ENCODE measurements at places on chromosomes 5 and 9.
A peak's percentile ranks its signal among the peaks of the same experiment; 100 is the strongest.

DNA sequence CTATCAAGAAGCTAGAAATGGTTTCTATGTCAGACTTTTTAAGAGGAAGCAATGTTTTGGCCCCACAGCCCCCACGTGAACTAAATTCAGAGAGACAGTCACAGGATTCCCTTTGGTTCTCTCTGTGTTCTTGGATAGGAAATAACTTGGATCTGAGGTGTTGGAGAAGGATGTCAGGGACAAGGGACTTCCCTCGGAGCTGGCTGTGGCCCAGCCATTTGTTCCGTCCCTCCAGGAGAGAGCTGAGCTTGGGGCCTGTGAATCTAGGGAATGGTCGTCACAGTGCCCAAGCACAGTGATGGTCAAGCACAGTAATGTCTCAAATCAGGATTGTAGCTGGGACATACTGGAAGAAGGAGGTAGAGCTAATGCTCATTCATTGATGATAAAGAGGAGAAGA is 2.0 kb downstream of the C7 start:
- no peak for DNase-seq

DNA sequence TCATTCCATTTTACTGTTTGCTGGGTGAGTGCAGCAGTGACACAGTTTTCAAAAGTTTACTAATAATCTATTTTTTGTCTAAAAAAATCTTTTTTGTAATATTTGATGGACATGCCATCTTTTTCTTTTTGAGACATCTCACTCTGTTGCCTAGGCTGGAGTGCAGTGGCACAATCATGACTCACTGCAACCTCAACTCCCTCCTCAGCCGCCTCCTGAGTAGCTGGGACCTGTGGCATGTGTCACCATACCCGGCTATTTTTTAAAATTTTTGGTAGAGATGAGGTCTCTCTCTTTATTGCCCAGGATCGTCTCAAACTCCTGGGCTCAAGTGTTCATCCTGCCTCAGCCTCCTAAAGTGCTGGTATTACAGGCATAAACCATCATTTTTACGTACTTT is 86.0 kb downstream of the KDM4C start:
- no peak for DNase-seq

DNA sequence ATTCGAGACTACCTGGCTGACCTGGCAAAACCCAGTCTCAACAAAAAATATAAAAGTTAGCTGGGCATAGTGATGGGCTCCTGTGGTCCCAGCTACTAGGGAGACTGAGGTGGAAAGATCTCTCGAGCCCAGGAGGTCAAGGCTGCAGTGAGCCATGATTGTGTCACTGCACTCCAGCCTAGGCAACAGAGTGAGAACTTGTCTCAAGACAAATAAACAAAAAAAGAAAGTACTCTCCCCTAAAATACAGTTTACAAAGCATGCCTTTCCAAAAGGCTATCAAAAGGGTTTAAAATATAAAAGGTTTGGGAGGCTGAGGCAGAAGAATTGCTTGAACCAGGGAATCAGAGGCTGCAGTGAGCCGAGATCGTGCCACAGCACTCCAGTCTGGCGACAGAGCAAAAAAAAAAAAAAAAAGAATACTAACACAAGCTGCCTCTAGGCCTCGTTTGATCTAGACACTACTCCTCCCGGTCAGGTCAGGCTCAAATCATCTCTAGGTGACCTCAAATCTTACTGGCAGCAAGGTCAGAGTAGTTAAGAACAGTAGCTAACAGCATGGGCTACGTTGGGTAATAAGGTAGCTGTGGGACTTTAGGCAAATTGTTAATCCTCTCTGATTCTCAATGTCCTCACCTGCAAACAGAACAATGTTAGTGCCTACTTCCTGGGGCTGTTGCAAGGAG is 9.3 kb downstream of the NAIF1 start:
- DNase-seq = no peak

DNA sequence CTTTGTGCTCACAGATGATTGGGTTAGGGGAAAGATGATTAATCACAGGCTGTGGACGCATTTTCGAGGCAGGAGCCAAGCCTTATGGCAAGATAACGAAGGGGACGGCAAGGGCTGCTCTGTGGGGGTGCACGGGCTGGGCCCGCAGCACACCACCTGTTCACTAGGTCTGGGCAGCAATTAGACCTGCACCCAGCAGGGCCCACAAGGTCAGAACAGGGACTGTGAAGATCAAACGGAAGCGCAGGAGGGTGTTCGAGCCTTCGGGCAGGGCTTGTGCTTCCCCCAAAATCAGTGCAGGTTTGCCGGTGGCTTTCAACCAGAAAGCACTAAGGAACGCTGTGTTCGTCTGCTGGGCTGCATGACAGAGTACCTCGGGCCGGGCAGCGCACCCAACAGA is 73.7 kb downstream of the UBE2QL1 start:
- DNase-seq = no peak

GRCh38 chr5:157351802-157352092 is 85.8 kb downstream of the CYFIP2 start:
- DNase-seq = no peak

DNA sequence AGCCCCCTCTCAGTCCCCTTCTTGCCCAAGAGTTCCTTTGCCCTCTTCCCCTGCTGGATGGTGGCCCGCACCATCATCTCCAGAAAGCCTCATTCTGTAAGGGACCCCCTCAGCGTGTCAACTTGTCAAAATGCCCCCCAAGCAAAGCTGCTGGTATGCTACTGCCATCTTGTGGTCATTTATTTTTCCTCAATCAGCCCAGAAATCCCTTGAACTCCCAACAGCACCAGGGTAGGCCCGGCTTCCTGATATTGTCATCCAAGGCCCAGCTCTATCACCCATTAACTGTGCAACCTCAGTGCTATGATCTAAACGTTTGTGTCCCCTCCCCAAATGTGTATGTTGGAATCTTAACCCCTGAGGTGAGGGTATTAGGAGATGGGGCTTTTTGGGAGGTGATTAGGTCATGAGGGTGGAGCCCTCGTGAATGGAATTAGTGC is 53.2 kb upstream of the FBXW11 start:
- peak; percentile 35 for DNase-seq

- DNase-seq = no peak
These were observed 2.5 kb downstream of the RALGDS start for GRCh38 chr9:133118568-133118967.

GRCh38 chr5:153490118-153491037 is at the start of gene GRIA1:
GRIA1 (plus strand) TSS chr5:153490670.
- peak; percentile 14 for DNase-seq

GRCh38 chr9:6802926-6803325 is 45.2 kb downstream of the KDM4C start:
- DNase-seq = no peak

GRCh38 chr9:124660341-124660801 is 110.7 kb downstream of the NR6A1 start:
- DNase-seq = no peak

DNA sequence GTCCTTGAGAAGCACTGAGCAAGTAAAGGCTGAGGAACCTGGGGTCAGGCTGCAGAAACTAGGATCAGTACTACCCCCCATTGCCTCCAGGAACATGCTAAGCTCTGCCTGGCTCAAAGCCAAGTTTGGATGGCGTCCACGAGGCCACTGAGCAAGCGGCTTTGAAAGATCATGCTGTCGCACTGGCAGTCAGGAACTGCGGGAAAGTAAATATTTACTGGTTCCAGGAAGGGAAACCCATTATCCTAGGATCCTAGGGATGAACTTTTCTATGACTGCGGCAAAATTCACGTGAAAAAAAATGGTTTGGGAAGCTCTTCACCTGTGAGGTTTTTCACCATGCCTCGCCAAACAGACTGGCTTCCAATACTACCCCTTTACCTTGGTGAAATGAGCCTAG is 75.3 kb upstream of the PJA2 start:
- DNase-seq = no peak

DNA sequence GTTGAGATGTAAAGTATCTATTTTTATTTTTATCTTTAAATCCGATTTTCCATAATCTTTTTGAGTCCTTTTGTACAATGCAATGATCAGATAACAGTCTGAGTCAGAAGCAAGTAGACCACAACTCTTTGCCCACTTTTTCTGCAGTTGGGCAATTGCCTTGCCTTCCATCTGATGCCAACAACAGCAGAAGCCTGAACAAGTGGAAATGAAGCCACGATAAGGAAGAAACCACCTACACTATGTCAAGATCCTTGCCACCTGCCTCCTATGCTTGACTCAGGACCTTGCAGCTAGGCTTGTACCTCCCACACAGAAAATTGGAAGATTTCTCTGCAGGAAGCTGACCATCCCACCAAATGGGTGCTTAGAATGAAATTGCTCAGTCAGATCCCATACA is 78.6 kb downstream of the ANXA1 start:
- DNase-seq = no peak

DNA sequence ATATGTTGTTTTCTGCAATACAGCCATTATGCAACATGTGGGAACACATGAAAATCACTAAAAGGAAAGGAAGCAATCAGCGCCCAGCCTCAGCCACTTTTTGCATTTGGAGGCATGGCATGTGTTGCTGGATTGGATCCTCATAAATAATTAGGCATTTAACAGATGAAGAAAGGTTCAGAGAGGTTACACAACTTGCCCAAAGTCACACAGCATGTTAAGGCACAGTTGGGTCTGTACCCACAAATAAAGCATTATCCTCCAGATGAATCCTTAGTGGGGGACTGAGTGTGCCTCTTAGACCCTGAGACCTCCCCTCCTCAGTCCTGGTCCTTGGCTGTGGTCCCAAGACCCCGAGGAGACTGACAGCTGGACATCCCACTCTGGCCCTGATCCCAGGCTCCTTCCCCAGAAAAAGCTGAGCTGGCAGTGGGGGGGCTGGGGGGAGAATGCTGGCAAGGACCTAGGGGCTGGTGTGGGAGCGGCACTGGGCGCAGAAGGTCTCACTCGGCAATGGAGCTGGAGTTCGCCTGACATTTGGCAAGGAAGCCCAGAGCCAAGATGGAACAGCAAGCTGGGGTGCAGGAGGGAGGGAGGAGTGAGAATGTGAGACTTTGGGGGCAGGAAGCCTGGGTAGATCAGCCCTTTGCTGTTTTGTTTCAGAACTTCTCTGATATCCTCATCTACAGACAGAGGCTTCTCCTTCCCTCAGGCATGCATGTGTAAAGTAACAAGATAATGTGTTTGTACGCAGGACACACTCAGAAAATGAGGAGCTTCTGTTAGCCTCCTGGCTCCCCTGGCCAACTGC is 6.9 kb upstream of the AKNA start:
- DNase-seq = no peak

DNA sequence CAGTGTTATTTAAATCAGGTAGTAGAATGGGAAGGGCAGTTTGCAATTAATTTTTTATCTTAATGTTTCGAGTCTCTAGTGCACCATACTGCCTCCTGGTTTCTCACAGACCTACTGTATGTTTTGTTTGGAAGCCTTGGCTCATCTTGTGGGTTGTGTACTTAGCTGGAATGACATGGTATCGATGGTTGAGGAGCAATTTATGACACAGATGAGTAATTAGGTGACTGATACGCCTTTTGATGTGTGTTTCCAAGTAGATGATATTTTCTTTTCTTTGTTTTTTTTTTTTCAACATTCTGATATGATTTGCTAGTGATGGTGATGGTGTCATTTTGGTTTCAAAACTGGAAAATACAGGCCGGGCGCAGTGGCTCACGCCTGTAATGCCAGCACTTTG is 16.1 kb downstream of the BASP1 start:
- DNase-seq = no peak

GRCh38 chr5:174425271-174425963 is 299.0 kb upstream of the MSX2 start:
- DNase-seq = no peak

- peak; percentile 71 for DNase-seq
These were observed 20.0 kb upstream of the NPM1 start for GRCh38 chr5:171367424-171368370.

GRCh38 chr9:98614941-98615340 is 93.8 kb downstream of the GABBR2 start:
- DNase-seq = no peak

DNA sequence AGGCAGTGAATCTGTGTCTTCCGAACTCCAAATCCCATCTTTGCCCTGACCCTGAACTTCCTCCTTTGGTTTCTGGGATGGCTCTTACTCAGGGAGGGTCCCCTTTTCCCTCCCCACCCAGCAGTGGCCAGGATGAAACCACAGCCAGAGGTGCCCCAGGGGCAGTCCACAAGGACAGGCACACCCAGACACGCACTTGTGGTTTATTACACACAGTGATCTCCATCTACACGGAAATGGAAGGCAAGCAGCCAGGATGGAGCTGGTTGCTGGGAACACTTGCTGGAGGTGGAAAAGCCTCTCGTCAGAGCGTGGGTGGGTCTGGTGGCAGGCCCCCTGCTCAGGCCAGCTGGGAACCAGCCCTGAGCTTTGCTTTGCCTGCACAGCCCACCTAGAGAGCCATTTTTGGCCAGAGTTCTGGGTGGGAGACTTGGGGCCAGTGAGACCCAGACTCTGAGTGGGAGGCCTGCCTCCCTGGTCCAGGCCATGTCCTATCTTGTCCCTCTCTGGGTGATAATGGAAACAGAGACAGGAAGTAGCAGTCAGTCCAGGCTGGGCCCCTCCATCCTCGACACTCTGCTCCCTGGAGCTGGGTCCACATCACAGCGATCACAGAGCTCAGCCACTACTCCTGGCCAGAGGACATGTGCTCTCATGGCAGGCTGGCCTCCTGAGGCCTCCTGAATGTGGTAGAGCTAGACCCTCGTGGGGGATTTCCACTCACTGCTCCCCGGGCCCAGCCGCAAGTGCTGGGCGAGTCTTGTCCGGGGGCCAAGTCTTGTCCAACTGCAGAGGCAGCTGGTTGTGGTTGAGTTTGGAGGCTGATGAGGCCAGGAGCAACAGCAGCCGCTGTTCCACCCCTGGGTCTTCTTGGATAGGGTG is 5.1 kb upstream of the PHYKPL start:
- DNase-seq = no peak

- no peak for DNase-seq
These were observed 1.4 kb upstream of the PPP2CA start for GRCh38 chr5:134227259-134227658.

DNA sequence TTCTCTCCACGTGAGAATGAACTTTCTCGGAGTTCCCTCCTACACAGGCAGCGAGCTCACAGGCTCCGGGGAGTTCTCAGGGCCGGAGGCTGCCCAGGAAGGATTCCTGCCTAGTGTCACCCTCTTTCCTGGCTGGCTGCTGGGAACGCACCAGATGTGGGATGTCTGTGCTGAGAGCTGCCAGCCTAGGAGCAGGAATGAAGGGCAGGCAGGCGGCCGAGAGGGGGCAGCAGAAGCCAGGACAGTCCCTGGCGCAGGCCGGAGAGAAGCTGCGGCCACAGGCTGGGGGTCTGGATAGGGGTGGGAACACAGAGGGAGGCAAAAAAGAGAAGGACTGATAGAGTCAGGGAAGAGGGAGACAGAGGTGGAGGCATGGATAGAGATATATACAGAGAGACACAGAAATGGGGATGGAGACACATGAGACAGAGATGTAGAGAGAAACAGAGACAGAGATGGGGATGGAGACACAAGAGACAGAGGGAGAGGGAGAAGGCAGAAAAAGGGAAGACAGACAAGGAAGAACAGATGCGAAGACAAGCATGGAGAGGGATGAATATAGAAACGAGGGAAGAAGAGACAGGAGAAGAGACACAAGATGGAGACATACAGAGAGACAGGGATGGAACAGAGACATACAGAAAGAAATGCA is 25.3 kb upstream of the ENHO start:
- peak; percentile 53 for DNase-seq

- DNase-seq = no peak
These were observed 72.9 kb upstream of the SPTLC1 start for GRCh38 chr9:92187989-92188714.
